ENCODE measurements at places on chromosomes 6 and 20.
A peak's percentile ranks its signal among the peaks of the same experiment; 100 is the strongest.

- H3K36me3 ChIP-seq = no peaks in the 10 kb centered on the region
- H3K4me1 ChIP-seq = no peaks in the 10 kb centered on the region
- H3K4me3 ChIP-seq = no peak overlapping the region
- no peak for DNase-seq
- no peak overlapping the region for H3K27ac ChIP-seq
Measured at GRCh38 chr6:16437984-16438383, 199.6 kb downstream of the GMPR start.

DNA sequence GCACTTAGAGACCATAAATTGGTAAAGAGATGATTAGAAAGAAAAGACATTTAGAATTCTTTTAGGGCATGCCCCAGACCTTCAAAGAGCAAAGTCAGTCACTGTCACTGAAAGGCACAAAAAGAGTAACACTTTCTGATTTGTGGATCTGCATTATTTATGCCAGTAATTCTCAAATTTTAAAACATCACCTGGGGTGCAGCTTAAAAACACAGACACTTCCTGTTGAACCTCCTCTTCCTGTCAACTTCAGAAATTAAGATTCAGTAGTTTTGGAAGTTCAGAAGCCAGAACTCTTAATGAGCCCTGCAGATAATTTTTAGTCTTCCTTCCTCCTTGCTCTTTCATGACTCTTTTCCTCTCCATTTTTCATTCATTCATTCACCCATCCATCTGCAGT lies 137.5 kb downstream of the NRN1 start:
- no peaks in the 10 kb centered on the region for H3K4me1 ChIP-seq
- no peak for DNase-seq
- H3K27ac ChIP-seq = no peak overlapping the region
- no peaks in the 10 kb centered on the region for H3K36me3 ChIP-seq
- H3K27me3 ChIP-seq = no peaks in the 10 kb centered on the region

- H3K4me1 ChIP-seq = no peaks in the 10 kb centered on the region
- no peak for DNase-seq
- H3K27me3 ChIP-seq = no peaks in the 10 kb centered on the region
- no peak overlapping the region for H3K27ac ChIP-seq
- no peak overlapping the region for H3K4me3 ChIP-seq
Measured at GRCh38 chr6:142331075-142331551, 29.3 kb downstream of the ADGRG6 start.

- H3K4me3 ChIP-seq = no peak overlapping the region
- no peak for DNase-seq
- no peaks in the 10 kb centered on the region for H3K27me3 ChIP-seq
- no peaks in the 10 kb centered on the region for H3K36me3 ChIP-seq
- no peak overlapping the region for H3K27ac ChIP-seq
Measured at GRCh38 chr20:20303742-20304141, 64.2 kb upstream of the INSM1 start.

DNA sequence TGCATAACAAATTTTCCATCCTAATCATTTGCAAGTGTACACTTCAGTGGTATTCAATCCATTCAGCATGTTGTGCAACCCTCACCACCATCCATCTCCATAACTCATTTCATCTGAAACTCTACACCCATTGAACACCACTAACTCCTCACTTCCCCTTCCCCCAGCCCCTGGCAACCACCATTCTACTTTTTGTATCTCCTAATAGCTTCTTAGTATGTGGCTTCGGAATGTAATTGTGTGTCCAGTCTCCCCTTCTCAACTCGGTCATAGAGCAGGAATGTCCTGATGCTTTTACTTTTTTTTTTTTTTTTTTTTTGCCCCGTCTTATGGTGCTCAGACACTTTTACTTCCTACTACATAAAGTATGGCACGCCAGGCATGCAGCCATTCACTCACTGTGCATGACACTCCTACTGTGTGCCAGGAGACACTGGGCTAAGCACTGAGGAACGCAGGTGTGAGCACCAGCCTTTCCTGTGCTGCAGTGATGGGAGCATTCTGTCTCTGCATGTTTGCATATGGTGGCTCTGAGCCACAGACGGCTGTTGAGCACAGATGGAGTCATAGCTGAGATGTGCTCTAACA lies 15.3 kb downstream of the HCK start:
- no peak for DNase-seq
- no peak overlapping the region for H3K4me3 ChIP-seq
- H3K27me3 ChIP-seq = no peaks in the 10 kb centered on the region
- no peaks in the 10 kb centered on the region for H3K36me3 ChIP-seq
- H3K4me1 ChIP-seq = no peaks in the 10 kb centered on the region

DNA sequence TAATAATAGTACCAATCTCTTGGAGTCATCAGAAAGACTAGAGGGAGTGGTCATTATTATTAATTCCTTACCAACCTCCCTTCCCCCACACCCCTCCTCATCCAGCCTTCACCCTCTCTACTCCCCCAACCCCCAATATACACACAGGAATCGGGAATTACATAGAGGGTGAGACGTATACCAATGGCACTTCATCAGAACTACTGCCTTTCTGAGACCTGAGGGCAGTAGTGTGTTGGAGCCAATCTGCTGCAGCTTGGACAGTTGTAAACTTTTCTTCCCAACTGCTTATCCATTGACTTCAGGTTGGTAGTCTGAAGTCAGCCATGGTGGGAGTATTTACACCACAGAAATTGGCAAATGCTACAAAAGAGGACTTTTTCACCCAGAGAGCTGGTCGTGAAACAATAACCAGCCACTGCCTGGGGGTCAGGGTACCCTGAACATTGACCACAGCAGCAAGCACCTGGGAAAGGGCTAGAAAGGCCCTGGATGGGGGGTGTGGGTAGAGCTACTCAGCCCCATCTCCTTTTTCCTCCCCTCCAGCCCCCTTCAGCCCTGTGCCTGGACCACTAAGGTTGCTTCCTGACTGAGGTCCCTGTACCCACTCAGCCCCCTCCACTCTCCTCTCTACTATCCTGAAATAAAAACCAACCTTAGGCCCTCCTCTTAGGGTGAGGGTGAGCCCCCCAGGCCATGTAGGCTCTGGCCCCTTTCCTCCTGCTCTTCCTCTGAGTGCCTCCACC lies 161.5 kb downstream of the MRPL14 start:
- H3K27ac ChIP-seq = no peak overlapping the region
- H3K4me1 ChIP-seq = peaks cover 6% of the 10 kb centered on the region
- H3K4me3 ChIP-seq = no peak overlapping the region
- no peaks in the 10 kb centered on the region for H3K27me3 ChIP-seq
- DNase-seq = no peak

GRCh38 chr6:46918806-46919205 lies 2.9 kb downstream of the ADGRF5 start:
- no peak overlapping the region for H3K27ac ChIP-seq
- H3K36me3 ChIP-seq = no peaks in the 10 kb centered on the region
- no peak for DNase-seq
- no peaks in the 10 kb centered on the region for H3K4me1 ChIP-seq
- H3K4me3 ChIP-seq = no peak overlapping the region

GRCh38 chr20:51586005-51586440 lies 43.5 kb upstream of the NFATC2 start:
- H3K27me3 ChIP-seq = no peaks in the 10 kb centered on the region
- H3K36me3 ChIP-seq = no peaks in the 10 kb centered on the region
- DNase-seq = peak; percentile 90
- no peak overlapping the region for H3K4me3 ChIP-seq
- H3K4me1 ChIP-seq = no peaks in the 10 kb centered on the region

GRCh38 chr20:38514185-38514584 lies 41.5 kb downstream of the RALGAPB start:
- H3K36me3 ChIP-seq = peaks cover 3% of the 10 kb centered on the region
- no peaks in the 10 kb centered on the region for H3K4me1 ChIP-seq
- no peak overlapping the region for H3K27ac ChIP-seq
- no peak overlapping the region for H3K4me3 ChIP-seq

GRCh38 chr20:64042054-64042781 lies 6.2 kb downstream of the C20orf204 start:
- peaks cover 10% of the 10 kb centered on the region for H3K27me3 ChIP-seq
- no peaks in the 10 kb centered on the region for H3K36me3 ChIP-seq
- no peak overlapping the region for H3K27ac ChIP-seq
- no peak for DNase-seq
- peaks cover 2% of the 10 kb centered on the region for H3K4me1 ChIP-seq
- no peak overlapping the region for H3K4me3 ChIP-seq

- H3K27me3 ChIP-seq = no peaks in the 10 kb centered on the region
- peaks cover 21% of the 10 kb centered on the region for H3K4me1 ChIP-seq
Measured at GRCh38 chr20:36093804-36094145, 60.8 kb upstream of the EPB41L1 start.

DNA sequence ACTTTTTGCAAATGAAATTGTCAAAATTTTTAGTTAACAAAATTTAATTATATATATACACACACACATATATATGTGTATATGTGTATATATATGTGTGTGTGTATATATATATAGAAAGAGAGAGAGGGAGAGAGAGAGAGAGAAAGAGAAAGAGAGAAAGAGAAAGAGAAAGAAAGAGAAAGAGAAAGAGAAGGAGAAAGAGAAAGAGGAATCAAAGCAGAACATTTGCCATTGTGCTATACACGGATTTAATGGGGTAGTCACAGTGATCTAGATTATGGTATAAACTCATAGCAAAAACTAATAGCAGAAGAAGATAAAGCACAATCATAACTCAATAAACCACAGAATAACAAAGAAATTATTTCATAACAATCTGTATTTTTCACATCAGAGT lies 126.7 kb downstream of the DST start:
- no peaks in the 10 kb centered on the region for H3K36me3 ChIP-seq
- H3K27me3 ChIP-seq = no peaks in the 10 kb centered on the region
- H3K4me3 ChIP-seq = no peak overlapping the region
- no peak for DNase-seq

DNA sequence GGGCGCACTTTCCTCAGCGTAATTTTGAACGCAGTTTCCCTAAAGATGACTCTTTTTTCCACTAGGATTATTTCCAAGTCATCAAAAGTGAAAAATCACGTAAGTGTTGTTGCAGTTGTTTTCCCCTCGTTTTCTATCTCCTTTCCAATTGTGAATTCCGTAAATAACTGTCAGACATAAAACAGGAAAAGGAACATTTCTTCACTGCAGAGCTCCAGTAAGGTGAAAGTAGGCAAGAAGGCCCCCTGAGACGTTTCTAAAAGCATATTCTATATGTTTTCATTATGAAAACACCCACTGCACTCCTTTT lies 17.8 kb downstream of the HIVEP2 start:
- H3K27ac ChIP-seq = no peak overlapping the region
- no peak for DNase-seq
- H3K27me3 ChIP-seq = no peaks in the 10 kb centered on the region
- H3K4me3 ChIP-seq = peak overlapping the region; percentile 59

DNA sequence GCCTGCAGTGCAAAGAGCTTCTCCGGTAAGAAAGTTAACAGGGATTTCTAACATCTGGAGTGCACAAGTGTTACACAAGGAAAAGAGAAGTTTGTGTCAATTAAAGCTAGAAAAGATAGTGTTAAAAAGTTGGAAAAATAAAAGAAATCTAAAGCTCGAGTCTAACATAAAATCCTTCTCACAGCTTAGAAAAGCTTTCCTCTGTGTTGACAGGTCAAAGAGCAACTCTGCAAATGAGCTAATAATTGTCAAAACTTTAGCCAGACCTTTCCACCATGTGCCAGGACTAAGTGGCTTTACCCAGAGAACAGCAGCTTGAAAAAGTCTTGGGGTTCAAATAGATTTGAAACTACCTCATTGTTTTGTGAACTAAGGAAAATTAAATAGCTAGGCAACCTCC lies 14.8 kb downstream of the PTPRK start:
- H3K4me3 ChIP-seq = no peak overlapping the region
- H3K36me3 ChIP-seq = no peaks in the 10 kb centered on the region
- no peak for DNase-seq
- H3K4me1 ChIP-seq = no peaks in the 10 kb centered on the region

DNA sequence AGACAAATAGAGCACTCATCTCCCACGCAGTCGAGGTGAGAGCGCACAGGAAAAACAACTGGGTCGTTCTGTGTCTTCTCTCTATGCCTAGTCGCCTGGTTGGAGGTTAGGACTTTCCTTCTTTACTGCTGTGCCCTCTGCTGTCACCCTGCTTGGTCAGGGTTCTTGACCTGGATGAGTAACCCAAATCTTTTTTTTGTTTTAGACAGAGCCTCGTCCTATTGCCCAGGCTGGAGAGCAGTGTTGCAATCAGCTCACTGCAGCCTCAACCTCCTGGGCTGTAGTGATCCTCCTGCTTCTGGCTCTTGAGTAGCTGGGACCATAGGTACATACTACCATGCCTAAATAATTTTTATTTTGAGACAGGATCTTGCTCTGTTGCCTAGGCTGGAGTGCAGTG lies 24.5 kb downstream of the PRPF6 start:
- H3K27ac ChIP-seq = no peak overlapping the region
- DNase-seq = no peak
- H3K4me3 ChIP-seq = no peak overlapping the region
- no peaks in the 10 kb centered on the region for H3K4me1 ChIP-seq
- no peaks in the 10 kb centered on the region for H3K27me3 ChIP-seq

DNA sequence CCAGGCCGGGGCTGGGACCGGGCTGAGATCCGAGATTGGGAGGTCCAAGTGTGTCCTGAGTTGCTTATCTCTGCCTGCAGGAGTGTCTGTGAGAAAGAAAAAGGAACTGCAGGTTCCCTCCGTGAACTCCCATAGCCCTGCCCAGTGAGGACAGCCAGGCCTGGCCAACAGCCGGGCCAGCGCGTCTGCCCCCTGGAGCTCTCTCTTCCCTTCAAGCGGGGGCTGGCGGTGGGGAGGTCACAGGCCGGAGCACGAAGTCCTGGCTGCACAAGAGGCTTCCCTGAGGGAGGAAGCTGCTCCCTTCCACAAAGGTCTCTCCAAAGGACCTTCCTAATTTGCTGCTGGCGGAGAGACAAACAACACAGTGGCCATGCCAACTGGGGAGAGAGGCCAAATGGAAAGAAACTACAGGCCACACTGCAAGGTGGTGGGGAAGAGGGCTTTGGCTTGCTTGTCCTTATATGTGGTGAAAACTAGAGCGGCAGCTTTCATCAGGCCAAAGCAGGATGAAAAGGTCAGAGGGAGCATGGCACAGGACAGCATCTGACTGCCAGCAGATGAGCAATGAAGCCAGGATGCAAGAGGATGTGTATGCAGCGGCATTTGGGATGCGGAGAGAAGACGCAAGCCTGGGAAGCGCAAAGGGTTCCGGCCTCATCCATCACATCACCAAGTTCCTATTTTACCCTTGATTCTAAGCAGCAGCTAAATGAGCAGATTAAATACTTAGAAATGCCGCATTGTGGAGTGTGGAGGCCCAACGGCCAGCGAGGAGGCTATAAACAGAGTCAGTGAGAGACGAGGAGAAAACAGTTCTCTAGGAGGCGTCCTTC lies 260.0 kb downstream of the ERMARD start:
- no peak overlapping the region for H3K27ac ChIP-seq
- no peak overlapping the region for H3K4me3 ChIP-seq
- H3K27me3 ChIP-seq = no peaks in the 10 kb centered on the region
- peak; percentile 27 for DNase-seq

- no peaks in the 10 kb centered on the region for H3K4me1 ChIP-seq
- H3K27ac ChIP-seq = no peak overlapping the region
- no peaks in the 10 kb centered on the region for H3K36me3 ChIP-seq
- DNase-seq = no peak
- H3K4me3 ChIP-seq = no peak overlapping the region
- H3K27me3 ChIP-seq = no peaks in the 10 kb centered on the region
Measured at GRCh38 chr6:132527791-132528190, 10.3 kb upstream of the TAAR9 start.

All from mesendoderm (in vitro differentiated cells).